Activated T-helper 1 cell treated with anti-CD3 and anti-CD28 coated beads, Interleukin-2, amount 50 U/mL, for 16 hours (primary cell): ENCODE measurements at places on chromosomes 3 and 15.

DNA sequence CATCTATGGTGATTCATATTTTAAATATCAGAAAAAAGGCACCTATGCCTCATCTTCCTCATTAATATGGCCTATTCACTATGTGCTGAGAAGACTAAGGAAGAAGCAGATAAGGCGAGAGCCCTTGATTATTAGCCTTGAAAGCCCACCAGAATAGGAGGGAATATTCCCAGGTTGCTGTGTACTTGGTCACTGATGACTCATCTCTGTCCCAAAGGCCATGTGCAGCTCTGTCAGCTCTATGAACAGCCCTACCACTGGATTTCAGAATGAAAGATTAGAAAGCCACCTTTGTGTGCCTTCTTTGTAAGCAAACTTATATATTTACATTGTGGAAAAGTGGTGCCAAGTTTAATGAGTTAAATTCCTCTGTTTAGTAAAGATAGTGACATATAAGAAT is 211.5 kb downstream of the NFKBIZ start:
- DNase-seq, result no peak

DNA sequence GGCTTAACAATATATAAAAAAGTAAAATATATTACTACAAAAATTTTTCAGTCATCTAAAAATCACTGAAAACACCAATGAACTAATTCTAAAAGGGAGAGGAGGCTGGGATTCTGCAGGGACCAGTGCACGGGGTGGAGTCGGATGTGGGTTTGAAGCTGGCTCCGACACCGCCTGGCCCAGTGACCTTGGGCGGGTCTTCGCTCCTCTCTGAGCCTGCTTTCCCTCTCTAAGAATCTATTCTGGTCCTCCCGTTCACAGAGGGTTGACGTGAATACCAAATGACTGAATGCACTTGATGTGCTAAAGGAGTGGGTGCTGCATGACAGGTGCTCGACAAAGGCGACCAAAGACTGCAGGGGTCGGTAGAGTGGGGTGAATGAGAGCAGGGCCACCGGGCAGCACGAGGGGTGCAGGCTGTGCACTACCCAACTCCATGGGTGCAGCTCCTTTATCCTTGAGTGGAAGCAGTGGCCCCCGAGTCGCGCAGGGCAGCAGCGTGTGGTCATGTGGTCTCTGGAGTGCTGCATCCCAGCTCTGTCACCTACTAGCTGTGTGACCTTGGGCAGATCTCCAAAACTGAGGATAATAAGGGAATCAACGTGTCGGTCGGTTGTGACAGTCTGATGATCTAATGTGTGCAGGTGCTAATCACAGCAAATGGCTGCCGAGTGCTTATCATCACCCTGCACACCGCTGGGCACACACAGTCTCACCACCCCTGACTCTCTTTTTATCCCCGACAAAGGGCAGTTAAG is 8.6 kb upstream of the IQSEC1 start:
- DNase-seq, result no peak

- no peak for DNase-seq
These were observed 114.6 kb upstream of the C15orf61 start for GRCh38 chr15:67406257-67406861.

GRCh38 chr3:173785004-173785403 is 387.5 kb downstream of the NLGN1 start:
- DNase-seq, result no peak

GRCh38 chr3:167859610-167860009 is 124.1 kb downstream of the SERPINI1 start:
- no peak for DNase-seq

GRCh38 chr3:156915372-156915771 is 89.2 kb downstream of the LEKR1 start:
- DNase-seq, result no peak

- DNase-seq, result no peak
These were observed 30.1 kb upstream of the MNS1 start for GRCh38 chr15:56495053-56495452.

DNA sequence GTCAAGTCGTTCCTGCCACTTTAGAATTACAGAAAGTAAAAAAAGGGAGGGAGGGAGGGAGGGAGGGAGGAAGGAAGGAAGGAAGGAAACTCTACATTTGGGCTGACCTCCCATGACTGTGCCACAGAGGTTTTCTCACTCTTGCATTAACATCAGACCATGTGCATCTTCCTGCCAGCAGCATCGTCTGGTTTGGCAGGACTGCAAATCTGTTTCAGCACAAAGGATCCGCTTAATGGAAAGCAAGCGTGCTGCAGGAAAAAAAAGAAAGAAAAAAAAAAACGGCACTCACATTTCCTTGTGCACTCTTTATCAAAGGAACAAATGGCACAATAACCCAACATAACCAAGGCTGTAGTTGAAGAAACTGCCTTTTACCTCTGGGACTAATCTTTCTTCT is 148.8 kb upstream of the HES1 start:
- DNase-seq, result no peak

- no peak for DNase-seq
These were observed 36.4 kb downstream of the ZDHHC3 start for GRCh38 chr3:44939581-44940036.

GRCh38 chr15:89002281-89002761 is 85.9 kb upstream of the ABHD2 start:
- no peak for DNase-seq

DNA sequence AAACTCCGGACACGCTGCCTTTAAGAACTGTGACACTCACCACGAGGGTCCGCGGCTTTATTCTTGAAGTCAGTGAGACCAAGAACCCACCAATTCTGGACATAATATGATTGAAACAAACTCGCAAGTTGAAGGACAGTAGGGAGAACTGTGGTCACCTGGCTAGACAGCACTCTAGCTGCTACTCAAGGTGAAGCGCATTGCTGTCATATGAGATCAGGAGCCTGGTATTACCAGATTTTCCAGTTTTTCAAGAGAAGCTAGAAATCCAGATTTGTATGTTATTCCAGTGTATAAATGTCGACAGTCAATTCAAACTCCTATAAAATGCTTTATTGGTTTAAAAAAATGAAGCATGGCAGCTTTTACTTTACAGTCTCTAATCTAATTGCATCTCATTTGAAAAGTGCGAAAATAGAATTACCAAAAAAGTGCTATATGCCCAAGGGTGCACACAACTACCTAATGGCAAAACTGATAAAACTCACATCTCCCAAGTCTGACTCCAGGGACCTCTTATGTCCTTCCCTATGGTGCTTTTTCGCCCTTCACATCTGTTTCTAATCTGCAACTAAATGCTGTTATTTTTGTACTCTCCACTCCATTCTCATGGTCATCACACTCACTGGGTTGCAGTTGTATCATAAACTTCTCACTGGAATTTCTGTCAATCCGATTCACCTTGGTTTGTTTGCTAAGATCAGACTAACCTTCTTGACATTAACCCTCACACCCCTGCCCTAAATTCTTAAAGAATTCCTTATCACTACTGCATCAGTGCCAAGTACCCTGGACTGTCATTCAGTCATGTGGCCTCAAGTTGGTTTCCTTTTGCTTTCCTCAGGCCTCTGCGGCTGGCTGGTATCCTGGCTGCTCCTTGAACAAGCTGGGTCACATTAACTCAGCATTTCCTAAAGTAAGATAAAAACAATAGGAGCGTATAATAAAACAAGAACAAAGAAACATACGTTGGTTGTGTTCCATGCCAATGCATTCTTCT is 31.5 kb upstream of the ARHGEF26 start:
- DNase-seq, result no peak

DNA sequence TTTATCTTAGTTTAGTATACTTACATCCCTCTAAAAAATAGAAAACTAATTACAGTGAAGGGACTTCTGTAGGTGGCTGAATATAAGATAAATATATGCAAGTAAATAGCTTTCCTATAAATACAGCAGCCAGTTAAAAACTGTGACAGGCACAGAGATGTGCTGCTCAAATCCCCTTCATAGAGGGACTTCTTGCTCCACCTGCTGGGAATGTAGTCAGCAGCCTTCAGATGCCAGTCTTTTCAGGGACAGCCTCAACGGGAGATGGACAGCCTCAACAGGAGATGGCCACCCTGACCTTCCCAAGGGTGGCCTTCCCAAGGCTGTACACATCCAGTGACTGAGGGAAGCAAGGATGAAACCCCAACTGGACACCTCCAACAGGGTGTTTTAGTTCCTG is 15.7 kb upstream of the PRR23E start:
- no peak for DNase-seq

- no peak for DNase-seq
These were observed 88.6 kb upstream of the MEX3B start for GRCh38 chr15:82134461-82134860.

DNA sequence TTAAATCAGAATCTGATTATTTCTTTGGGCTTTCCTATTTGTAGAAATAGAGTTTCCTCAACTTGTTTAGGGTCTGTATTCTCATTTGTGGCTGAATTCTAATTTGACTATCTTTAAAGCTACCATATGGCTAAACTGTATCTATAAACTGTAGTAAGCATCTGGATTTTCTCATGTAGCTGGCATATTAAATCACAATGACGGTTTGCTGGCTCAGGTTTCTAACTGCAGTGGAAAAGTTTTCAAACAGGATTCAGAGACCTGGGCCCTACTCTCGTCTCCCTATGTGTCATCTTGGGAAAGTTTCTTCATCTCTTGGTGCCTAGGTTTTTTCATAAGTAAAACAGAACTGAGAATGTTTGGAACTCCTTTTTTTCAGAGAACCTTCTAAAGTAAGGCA is 68.3 kb downstream of the GALK2 start:
- no peak for DNase-seq

- DNase-seq, result no peak
These were observed 3.6 kb downstream of the SLC51A start for GRCh38 chr3:196219970-196220311.

- DNase-seq, result no peak
These were observed 74.7 kb downstream of the FBN1 start for GRCh38 chr15:48570822-48571221.

DNA sequence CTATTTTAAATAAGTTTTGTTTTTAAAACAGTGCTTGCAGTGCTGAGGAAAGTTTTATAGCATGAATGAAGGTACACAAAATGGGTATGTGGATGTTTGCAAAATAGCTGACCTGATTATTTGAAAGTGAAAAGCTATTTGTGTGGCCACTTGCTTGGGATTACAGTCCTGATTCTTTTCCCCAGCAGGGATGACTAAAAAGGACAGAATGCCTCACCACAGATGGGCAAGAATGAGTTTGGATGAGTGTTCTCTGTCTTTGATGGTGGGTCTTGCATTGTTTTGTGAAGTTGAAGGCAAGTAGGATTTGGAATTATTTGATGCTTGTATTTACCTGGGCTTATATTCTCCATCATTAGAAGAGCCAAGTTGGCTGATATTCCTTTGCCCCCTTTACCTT is 48.8 kb upstream of the MEIS2 start:
- DNase-seq, result no peak

DNA sequence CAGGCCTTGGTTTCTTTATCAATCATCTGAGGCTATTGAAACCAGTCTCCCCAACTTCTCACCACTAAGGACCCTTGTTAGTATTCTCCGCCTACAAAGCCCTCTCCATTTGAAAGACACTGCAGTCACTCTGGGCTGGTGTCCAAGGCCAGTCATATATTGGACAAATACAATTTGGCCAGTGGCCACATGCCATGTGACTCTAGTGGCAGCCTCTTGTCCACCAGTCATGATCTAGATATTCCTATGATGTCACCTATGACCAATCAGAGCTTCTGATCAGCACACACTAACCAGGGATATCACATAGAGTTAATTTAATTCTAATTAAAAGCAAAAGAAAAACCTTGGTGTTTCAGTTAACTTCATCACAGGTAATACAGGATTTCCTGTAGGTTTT is 68.2 kb downstream of the RAB11A start:
- no peak for DNase-seq

DNA sequence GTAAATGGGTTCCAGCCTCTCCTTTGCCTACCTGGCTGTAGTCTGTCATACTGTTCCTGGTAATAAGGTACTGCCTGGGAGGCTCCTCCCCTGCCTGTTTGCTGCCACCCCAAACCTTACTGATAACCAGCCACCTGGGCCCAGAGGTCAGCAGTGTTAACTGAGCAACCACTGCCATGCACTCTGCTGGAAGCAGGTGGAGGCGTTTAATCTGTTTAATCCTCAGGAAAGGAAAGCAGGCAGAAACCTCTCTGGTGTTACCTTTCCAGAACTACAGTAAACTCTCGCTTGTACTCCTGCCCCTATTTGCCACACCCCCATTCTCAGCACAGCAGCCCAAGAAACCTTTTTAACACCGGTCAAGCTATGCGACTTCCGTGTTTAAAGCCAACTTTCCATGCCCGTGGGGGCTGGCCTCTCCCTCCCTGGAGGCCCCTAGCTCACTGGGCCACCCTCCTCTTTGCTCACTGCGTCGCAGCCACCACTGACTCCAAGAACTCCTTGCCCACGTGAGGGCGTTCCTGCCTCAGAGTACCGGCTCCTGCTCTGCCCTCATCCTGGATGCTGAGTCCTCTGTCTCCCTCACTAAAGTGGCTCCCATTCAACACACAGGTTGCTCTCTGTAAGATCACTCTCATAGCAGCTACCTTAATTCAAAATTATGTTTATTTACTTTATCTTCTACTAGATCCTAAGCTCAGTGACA is 8.3 kb downstream of the BDH1 start:
- no peak for DNase-seq

DNA sequence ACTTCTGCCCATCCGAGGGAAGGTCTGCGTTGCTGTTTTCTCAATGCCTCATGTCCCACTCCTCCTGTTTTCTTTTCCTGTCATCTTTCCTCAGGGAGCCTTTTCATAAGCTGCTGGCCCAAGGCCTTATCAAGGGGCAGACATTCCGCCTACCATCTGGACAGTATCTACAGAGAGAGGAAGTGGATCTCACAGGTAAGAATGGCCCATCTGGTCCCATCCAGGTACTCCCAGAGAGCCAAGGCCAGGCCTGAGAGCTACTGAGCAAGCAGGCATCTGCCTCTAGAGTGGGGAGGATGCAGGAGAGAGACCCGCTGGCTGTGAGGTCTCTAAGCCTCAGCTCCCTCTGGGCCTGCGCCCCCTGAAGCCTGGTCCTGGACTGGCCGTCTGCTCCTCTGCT is 81.5 kb upstream of the LIMD1 start:
- DNase-seq, result no peak

- DNase-seq, result no peak
These were observed 796.6 kb upstream of the GBE1 start for GRCh38 chr3:82558081-82558480.

GRCh38 chr3:183878071-183878470 is 6.6 kb downstream of the PARL start:
- no peak for DNase-seq

GRCh38 chr3:88810455-88810854 is 297.0 kb upstream of the EPHA3 start:
- no peak for DNase-seq

GRCh38 chr3:69097407-69098086 is 12.8 kb downstream of the ARL6IP5 start:
- DNase-seq, result no peak

GRCh38 chr3:21954709-21955108 is 203.7 kb upstream of the ZNF385D start:
- DNase-seq, result no peak

- no peak for DNase-seq
These were observed 44.8 kb downstream of the SLCO2A1 start for GRCh38 chr3:133984975-133985374.

GRCh38 chr3:136070334-136070733 is 104.8 kb downstream of the PPP2R3A start:
- no peak for DNase-seq
